ENCODE measurements at places on chromosomes 1 and 21. TPM values are rescaled to one million over a fixed set of nuclear protein-coding genes. Genes with fewer than 3 reads are reported as not detected.

Gene CDK11A
- 15.5 TPM for polyA plus RNA-seq

Gene SMIM1
- 5.6 TPM for polyA plus RNA-seq

Gene CBR3
- polyA plus RNA-seq, result 9.6 TPM

Gene DIO1
- not detected for polyA plus RNA-seq

Gene DNAJC8
- polyA plus RNA-seq, result 119 TPM

Gene TNNI3K
- polyA plus RNA-seq, result not detected

Gene MAN1C1
- 56.4 TPM for polyA plus RNA-seq

Gene CFHR3
- not detected for polyA plus RNA-seq

Gene TP53BP2
- polyA plus RNA-seq, result 50.6 TPM

Gene RHD
- polyA plus RNA-seq, result not detected

Gene LRRC3
- polyA plus RNA-seq, result 9.3 TPM

Gene CATSPER4
- polyA plus RNA-seq, result not detected

Gene COL16A1
- polyA plus RNA-seq, result 4.9 TPM

Gene KRTAP19-3
- polyA plus RNA-seq, result not detected

Gene AMPD1
- polyA plus RNA-seq, result not detected

Gene TMEM125
- 16.4 TPM for polyA plus RNA-seq

Gene LCE3B
- polyA plus RNA-seq, result not detected

Gene ZBTB8A
- polyA plus RNA-seq, result 6.8 TPM

Gene LCA5L
- 0.17 TPM for polyA plus RNA-seq

Gene TRIM45
- polyA plus RNA-seq, result 5.0 TPM

Gene HES3
- polyA plus RNA-seq, result not detected

Gene CHRM3
- polyA plus RNA-seq, result 1.1 TPM

Gene DMBX1
- polyA plus RNA-seq, result not detected

Gene LCE1A
- polyA plus RNA-seq, result not detected

Gene ADGRL2
- polyA plus RNA-seq, result 6.8 TPM

Gene MAP7D1
- 244 TPM for polyA plus RNA-seq

Gene CDA
- polyA plus RNA-seq, result 2.9 TPM

Gene MOB3C
- polyA plus RNA-seq, result 3.9 TPM

Gene PRRX1
- 2.5 TPM for polyA plus RNA-seq

Gene SLC39A1
- 52.2 TPM for polyA plus RNA-seq

Gene MFAP2
- polyA plus RNA-seq, result 162 TPM

Gene UBXN10
- polyA plus RNA-seq, result 1.4 TPM

Gene OLIG2
- polyA plus RNA-seq, result 33.3 TPM

Gene BMP8A
- 2.5 TPM for polyA plus RNA-seq

Gene LAMB3
- polyA plus RNA-seq, result 1.7 TPM

Gene COL24A1
- polyA plus RNA-seq, result not detected

Gene PTGS2
- polyA plus RNA-seq, result 0.42 TPM

Data from brain (organoid and tissue), 16 donors.